A549 (cell line): ENCODE measurements at places on chromosomes 13 and 19.

- DNase-seq, result no peak
These were observed 549.4 kb upstream of the SLITRK1 start for GRCh38 chr13:84431646-84432045.

DNA sequence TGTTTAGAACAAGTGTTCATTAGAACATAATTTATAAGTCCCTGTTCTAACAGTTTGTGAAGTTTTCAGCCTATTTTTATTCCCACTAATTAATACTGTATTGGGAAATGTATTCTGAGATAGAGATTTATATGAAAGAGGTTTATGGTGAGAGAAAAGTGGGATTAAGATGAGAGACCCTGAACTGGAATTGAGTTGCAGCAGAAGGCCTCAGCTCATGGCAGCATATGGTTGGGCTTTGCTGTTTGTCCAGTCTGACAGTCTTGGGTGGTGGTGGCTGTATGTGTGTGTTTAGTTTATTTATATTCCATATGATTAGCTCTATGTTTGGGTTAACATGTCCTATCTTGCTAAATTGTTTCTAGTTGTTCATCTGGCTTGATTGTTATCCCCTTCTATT, 575.1 kb downstream of the SLITRK5 start:
- no peak for DNase-seq

DNA sequence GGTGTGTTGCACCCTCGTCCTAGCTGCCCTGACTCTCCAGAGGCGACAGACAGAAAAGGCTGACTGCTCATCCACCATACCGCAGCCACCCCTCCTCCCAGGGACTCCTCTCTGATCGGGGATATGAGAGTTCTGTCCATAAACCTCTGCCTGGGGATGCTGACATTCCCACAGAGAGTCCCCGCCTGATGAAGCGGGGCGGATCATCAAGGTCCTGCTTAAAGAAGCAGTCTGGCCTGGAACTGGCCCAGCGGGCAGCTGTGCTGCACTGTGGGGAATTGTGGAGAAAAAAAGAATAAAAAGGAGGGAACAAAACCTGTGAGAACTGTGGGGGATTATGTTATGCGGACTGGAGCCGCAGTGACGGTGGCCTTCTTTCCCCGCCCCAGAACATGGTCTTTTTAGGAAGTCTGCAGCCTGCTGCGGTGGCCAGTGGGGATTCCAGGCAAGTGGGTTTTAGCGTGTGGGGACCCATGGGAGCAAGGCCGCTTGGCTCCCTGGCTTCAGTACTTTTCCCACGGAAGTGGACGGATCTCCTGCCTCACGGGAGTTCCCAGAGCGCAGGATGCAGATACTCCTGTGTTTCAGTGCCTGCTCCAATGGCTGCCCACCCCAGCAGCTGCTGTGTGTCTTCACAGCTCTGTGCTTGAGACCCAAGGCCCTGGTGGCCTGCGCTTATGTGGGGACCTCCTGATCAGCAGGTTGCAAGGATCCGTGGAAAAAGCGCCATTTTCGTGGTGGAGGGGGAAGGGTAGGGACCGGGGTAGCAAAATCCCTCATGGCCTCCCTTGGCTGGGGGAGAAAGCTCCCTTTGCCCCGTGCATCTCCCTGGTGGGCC, 1456.2 kb upstream of the SLC10A2 start:
- no peak for DNase-seq

DNA sequence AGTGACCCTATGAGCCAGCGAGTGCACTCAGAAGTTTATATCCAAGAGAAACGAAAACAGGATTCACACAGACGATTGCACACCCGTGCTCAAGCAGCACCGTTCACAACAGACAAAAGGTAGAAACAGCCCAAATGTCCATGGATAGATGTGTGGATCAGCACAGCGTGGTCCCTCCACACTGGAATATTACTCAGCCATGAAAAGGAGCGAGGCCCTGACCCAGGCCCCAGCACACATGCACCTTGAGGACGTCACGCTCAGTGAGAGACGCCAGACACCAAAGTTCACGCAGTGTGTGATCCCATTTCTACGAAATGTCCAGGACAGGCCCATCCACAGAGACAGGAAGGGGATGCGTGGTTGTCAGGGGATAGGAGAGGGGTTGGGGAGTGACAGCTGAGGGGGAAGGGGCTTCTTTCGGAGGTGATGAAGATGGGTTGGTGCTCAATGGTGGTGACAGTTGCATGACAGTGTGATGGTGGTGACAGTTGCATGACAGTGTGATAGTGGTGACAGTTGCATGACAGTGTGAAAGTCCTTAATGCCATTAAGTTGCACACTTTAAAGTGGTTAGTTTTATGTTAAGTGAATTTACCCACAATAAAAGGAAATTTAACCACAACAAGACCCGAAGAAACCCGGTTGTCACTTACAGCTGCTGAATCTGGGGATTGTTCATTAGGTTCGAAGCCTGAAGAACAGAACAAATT, 18.9 kb upstream of the SLC39A3 start:
- no peak for DNase-seq

- no peak for DNase-seq
These were observed 2.6 kb upstream of the MAB21L1 start for GRCh38 chr13:35479038-35479492.

GRCh38 chr19:1324806-1325567, 39.3 kb downstream of the EFNA2 start:
- peak; percentile 78 for DNase-seq

DNA sequence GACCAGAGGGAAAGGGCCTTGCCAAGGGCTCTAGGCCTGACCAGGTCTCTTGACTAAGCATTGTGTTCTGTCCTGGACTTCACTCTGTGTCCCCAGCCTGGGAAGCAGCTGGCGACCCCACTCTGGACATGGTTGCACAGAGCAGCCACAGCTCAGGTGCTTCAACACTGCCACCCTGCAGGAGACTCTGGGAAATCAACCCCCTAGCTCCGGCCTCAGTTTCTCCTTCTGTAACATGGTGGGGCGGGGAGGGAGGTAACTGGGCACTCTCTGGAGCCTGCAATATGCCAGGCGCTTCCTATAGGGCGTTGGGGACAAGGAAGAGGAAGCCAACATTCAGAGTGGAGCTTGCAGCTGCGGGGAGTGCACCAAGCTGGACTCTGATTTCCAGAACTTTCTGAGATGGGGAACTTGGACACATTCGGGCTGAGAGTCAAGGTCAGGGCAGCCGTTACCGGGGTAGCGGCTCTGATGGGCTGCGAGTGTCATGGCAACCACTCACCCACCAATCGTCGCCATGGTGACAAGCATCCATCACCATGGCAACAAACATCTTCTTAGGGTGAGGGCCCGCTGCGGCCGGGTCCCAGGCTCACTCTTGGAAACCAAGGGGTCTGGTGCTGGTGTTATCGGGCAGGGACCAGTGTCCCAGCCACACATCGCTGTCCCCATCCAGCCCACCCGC, 12.8 kb downstream of the F2RL3 start:
- DNase-seq, result no peak

- DNase-seq, result no peak
These were observed 1101.4 kb downstream of the PCDH9 start for GRCh38 chr13:66128692-66129269.

- DNase-seq, result no peak
These were observed 254.6 kb downstream of the SPRY2 start for GRCh38 chr13:80086304-80086721.

DNA sequence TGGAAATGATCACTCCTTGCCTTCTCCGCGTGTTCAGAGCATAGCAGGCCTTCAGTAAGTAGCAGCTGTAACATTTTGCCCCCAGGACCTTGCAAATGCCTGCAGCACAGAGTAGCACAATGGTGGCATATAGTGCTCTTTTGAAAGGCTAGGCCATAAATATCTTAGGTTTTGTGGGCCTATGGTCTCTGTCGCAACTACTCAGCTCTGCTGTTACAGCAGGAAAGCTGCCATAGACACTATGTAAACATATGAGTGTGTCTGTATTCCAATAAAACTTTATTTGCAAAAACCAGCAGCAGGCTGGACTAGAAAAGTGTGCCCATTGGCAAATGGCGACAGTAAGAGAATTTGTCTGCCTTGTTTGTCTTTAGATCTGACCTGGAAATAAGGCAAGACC, 9.4 kb downstream of the ITPKC start:
- DNase-seq, result no peak

GRCh38 chr13:36966404-36966803, 32.7 kb downstream of the ALG5 start:
- DNase-seq, result no peak

GRCh38 chr13:110716247-110716515, 2.7 kb downstream of the ING1 start:
- peak; percentile 13 for DNase-seq

GRCh38 chr19:719636-720344, 11.1 kb downstream of the PALM start:
- no peak for DNase-seq

DNA sequence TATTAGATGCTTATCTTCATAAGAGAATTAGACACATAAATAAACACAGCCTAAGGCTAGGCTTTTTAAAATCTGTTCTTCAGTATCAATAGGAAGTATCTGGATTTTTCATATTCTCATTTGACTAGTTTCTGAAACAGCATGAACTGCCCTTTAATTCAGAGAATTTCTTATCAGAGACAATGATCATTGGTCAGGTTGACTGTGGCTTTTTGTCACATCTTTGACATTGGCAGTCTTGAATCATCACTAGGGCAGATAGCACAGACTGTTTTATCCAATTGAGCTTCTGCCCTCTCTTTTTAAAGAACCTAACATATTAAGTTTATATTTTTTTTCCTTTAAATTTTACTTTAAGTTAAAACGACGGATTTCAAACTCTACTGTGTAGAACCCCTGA, 59.6 kb downstream of the DPY19L3 start:
- DNase-seq, result no peak

- DNase-seq, result peak; percentile 94
These were observed at the start of gene SNAPC2 for GRCh38 chr19:7919610-7920518. Gene SNAPC2, plus strand, starts transcription at chr19:7920338. Its CDS starts 29 bp downstream, at chr19:7920367.

DNA sequence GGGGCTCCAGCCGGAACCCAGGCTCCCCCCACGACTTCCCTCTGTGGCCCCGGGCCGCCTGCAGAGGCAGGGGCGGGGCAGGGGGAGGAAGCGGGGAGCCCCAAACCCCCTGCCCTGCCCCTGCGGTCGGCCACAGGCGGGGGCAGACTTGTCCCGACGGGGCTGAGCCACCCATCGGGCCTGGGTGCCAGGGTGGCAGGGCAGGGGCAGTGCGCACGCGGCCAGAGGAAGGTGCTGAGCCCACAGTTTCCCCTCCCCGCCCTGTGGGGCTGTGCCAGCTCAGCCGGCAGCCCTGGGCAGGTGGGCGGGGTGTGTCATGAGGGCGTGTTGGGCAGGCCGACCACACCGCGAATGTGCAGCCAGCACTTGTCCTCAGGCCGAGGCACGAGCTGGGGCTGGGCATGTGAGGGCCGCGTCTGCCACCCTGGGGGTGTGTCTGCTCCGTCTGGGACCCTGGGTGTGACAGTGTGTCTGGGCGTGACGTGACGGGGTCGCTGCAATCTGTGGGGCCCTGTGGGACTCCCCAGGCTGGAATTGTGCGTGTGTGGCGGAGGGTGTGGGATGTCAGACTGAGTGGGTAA, 17.7 kb downstream of the CCDC97 start:
- DNase-seq, result no peak

GRCh38 chr13:51740698-51741097, 63.3 kb downstream of the DHRS12 start:
- no peak for DNase-seq

- DNase-seq, result no peak
These were observed 46.7 kb upstream of the KL start for GRCh38 chr13:32969516-32969941.

- DNase-seq, result no peak
These were observed 50.1 kb upstream of the MYCBP2 start for GRCh38 chr13:77377016-77377415.

DNA sequence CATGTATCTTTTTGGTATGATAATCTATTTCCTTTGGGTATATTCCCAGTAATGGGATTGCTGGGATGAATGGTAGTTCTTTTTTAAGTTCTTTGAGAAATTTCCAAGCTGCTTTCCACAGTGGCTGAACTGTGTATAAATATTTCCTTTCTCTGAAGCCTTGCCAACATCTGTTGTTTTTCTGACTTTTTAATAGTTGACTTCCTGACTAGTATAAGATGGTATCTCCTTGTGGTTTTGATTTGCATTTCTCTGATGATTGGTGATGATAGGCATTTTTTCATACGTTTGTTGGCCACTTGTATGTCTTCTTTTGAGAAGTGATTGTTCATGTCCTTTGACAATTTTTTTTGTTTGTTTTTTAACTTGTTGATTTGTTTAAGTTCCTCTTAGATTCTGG, 61.6 kb upstream of the PCDH17 start:
- DNase-seq, result no peak

DNA sequence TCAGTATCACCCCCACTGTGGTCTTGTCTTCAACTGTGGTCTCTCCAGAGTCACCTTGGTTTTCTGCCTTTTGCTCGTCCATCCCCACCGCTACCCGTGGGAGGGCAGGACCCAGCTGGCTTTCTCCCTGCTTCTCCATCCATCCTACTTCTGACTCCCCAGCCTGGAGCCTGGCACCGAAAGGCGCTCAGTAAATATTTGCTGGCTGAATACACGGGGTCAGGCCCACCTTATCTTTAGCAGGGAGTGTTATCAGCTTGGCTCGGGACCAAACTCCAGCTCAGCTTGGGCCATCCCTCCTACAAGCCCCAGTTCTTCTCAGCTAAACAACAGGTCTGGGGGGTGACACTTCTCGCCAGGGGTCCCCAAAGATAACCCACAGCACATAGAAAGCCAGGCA, 62.0 kb upstream of the KLF2 start:
- peak; percentile 71 for DNase-seq

DNA sequence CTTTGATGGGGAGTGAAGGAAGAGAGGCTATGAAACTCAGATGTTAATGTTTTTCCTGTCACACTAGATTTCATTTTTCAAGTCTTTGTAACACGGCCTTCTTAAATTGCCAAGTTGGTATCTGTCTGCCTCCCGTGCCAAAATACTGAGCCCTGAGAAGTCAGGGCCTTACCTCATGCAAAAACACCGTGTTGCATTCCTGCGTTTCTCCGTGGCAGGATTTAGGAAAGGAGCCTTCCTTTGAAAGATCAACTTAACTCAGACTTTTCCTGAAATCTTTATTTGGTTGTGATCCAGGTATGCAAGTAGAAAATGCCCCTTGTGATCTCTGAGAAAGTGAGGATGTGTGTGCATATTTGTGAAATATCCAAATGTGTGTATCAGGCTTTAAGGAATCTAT, 1291.0 kb upstream of the SLC10A2 start:
- no peak for DNase-seq

GRCh38 chr13:49419276-49419675, 24.6 kb downstream of the CAB39L start:
- DNase-seq, result no peak

DNA sequence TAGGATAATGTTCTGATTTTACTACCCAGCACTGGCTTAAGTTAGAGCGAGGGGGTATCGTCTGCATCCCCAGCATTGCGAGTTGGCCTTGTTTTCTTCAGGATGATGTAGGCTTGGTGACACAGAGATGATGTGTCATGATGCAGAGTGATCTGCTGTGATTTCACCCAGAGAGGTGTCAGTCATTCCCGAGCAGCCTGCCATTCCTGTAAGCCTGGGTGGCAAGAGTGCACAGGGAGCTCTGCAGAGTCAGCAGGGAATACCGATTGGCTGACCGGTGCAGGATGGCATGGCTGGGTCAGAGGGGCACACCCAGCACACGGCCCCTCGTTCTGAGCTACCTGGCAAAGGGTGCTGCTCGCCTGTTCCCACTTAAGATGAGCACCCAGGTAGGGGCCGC, 15.8 kb upstream of the GJB6 start:
- DNase-seq, result no peak
